ENCODE measurements at places on chromosomes 16 and 17. TPM values are rescaled to one million over a fixed set of nuclear protein-coding genes. Genes with fewer than 3 reads are reported as not detected.

Gene CCL4L2
- not detected for total RNA-seq

Gene PRDM7
- total RNA-seq: not detected

Gene C1QTNF1
- total RNA-seq: 6.5 TPM

Gene CNTD1
- 0.29 TPM for total RNA-seq

DNA sequence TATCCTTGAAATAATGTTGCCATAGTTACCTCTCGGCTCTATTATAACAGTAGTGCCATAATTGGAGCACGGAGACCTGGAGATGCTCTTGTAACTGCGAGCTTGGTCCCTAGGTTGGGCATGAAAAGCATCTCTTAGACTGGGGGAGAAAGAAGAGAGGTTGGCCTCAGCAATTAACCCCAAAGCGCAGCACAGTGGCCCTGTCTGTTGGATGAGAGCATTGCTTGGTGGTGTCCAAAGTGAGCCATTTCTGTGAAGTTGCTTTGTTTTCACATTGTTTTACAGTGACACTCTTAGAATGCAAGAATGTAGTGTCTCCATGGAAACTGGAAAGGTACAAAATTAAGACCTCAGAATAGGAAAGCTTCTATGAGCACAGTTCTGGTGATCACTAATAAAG, 660.7 kb upstream of the EEF2KMT start:
- DNase-seq: no peak

DNA sequence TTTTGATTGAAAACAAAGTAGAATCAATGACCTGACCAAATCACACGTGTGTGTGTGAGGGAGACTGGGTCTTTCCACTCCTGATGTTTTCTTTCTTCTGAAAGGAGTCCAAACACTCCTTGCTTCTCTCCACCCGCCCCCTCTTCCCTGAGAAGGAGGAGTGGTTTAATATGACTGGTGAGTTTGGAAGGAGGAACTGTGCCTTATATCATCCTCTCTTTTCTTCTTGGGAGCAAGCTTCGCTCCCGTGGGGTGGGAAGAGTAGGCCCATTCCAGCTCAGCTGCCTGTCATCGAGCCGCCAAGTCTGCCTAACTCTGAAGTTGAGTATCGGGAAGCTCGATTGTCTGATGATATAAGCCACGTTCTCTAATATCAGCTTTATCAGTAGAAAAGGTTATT, 96.5 kb downstream of the YPEL2 start:
- no peak for DNase-seq

- DNase-seq: no peak
These were observed 149.7 kb downstream of the RPTOR start for GRCh38 chr17:80694085-80694991.

GRCh38 chr16:1468426-1468810, 6.4 kb downstream of the CLCN7 start:
- no peak for DNase-seq

GRCh38 chr16:27318392-27319256, 4.8 kb downstream of the IL4R start:
- DNase-seq: no peak

DNA sequence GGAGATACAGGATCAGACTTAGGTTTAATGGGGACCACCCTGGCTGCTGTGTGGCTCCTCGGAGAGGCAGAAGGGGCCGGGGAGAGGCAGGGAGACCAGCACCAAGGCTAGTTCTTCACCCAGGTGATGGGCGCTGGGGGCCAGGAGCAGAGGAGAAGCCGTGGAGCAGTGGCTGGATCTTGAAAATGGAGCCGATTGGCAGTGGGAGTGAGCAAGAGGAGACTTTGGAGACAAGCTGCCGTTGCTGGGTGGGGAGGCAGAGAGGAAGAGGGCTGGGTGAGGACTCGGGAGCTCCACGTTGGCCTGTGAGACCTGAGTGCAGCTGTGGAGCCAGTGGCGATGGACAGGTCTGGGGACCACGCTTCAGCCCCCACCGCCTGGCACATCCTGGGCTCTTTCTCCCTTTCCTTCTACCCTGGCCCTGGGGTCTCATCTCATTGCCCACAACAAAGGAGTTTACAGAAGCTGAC, 9.0 kb downstream of the RAB11FIP4 start:
- DNase-seq: no peak

DNA sequence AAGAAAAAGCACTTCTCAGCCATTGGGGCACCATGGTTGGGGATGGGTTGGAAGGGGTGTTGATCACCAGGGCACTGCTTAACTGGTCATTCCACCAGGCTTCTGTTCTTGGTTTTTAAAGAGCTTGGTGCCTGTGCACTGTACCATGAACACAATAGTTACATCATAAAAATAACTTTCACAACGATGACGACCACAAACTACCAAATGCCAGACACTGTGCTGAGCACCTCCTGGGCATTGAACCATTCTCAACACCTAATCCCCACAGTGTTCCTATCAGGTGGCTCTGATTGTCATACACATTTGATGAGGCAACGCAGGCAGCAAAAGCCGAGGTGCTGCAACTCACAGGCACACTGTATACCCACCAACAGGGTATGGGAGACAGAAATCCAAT, 208.0 kb downstream of the FOXL1 start:
- DNase-seq: no peak

GRCh38 chr17:6701719-6702118, 11.4 kb downstream of the SLC13A5 start:
- DNase-seq: peak; percentile 37

Data from A172 (cell line).